Fibroblast of gingiva (primary cell): ENCODE measurements at places on chromosomes 1 and 21.

GRCh38 chr1:22025368-22026155 lies 24.1 kb downstream of the CELA3A start:
- DNase-seq, result peak; percentile 82

DNA sequence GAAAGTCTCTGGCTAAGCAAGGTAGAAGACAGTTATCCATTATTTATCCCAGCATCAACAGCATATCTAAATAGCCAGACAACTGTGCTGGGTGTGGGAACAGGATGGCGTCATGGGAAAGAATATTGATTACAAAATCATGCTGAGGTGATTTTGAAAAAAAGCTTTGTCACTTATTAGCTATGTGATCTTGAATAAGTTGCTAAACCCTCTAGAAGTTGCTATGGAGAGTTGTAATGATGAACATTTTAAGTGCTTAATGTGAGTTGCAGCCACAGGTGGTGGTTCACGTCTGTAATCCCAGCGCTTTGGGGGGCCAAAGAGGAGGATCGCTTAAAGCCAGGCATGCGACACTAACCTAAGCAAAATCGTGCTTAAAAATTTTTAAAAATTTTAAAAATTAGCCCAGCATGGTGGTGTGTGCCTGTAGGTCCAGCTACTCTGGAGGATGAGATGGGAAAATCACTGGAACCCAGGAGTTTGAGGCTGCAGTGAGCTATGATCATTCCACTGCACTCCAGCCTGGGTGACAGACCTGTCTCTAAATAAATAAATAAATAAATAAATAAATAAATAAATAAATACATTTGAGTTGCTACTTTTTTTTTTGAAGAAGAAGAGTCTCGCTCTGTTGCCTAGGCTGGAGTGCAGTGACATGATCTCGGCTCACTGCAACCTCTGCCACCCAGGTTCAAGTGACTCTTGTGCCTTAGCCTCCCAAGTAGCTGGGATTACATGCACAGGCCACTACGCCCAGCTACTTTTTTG lies 33.6 kb downstream of the WNT2B start:
- DNase-seq, result no peak

- DNase-seq, result no peak
Observed at GRCh38 chr1:1920608-1921458, 1.8 kb upstream of the TMEM52 start.

DNA sequence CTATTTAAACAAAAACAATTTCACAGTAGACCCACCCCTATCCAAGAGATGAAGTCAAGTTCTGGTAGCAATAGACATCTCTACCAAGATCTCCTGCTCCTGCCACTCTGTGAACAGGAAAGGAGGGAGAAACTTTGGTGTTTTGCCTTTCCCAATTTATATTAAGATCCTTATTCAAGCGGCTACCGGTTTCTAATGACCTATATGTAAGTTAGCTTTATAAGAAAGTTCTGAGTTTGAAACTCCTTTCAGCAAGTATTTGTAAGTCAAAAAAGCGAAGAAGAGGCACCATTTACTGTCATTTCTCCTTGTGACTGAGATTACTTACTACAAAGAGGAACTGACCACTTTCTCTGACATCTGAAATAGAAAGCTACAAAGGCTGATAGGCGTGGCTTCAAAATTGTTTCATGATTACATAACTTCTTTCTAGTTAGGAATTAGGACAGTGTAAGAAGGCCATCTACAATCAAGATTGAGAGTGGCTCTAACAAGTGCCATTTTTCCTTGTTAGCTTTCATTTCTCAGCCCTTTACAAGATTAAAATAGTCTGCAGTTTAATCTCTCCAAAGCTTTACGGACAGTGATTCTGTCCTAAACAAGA lies at the start of gene MNDA:
TSS of gene MNDA (plus strand) at position 448 of the 604 bp plus-strand sequence. CDS start 10,803 bp downstream, outside the sequence.
- DNase-seq, result no peak

GRCh38 chr1:224922404-224923164 lies 6.9 kb upstream of the DNAH14 start:
- no peak for DNase-seq

DNA sequence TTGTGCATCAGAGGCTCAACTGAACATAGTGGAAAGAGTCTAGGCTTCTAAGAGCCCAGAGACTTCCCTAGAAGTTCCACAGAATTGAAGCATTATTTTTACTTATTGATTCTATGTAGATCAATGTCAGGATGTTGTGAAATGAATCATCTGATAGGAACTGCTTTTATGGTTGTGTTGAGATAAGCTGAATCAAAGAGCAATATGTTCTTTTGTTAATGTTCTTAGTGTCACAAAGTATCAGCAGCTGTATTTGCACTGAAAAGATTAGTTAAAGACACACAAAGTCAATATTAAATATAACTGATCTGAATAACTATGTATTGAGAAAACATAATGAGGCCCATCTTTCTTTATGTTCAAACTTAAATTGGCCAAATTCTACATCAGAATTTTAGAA lies 430.7 kb upstream of the ZRANB2 start:
- DNase-seq, result no peak

- no peak for DNase-seq
Observed at GRCh38 chr1:42266253-42267135, 68.5 kb downstream of the FOXJ3 start.

DNA sequence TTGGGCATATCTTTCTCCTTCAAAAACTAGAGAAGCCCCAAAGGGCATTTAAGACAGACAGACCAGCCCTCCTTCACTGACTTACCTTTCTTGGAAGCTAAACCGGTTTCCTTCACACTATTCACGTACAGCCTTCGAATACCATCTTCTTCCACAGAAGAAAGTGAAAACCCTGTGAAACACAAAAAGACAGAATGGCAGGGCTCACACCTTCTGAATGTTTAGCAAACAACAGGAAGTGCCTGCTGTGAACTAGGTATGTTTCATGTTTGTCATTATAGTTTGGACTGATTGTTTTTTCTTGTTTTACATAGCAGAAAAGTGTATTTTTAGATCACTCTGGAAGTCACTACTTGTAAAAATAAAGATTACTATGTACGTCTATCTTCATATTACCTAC lies 148.6 kb upstream of the KRTAP19-8 start:
- no peak for DNase-seq

DNA sequence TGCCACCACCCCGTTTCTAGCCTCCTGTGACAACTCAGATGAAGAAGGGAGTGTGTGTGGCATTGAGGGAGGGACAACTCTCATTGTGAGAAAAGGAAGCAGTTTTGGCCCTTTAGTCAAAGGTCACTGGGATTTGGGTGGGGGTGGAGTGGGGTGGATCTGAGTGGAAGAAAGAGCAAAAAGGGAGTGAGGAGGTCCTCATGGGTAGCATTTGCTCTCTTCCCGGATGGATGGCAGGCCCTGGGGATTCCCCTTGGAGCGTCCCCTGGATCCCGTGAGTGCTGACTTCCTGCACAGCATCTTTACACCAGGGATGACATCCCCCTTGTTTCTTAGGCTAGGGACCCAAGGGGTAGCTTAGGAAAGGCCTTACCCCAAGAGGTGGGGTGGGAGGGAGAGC lies 460 bp downstream of the SERPINC1 start:
- DNase-seq, result no peak

- DNase-seq, result peak; percentile 85
Observed at GRCh38 chr1:218665221-218665620, 320.1 kb downstream of the TGFB2 start.

GRCh38 chr1:87179851-87180519 lies 148.7 kb upstream of the LMO4 start:
- no peak for DNase-seq

- DNase-seq, result no peak
Observed at GRCh38 chr1:185694081-185694480, 40.1 kb upstream of the HMCN1 start.

- DNase-seq, result no peak
Observed at GRCh38 chr1:94285031-94285654, 47.8 kb upstream of the ARHGAP29 start.

GRCh38 chr1:1219341-1219740 lies 5.4 kb upstream of the TNFRSF4 start:
- DNase-seq, result no peak

GRCh38 chr1:81232420-81232819 lies 568.3 kb upstream of the ADGRL2 start:
- peak; percentile 68 for DNase-seq

DNA sequence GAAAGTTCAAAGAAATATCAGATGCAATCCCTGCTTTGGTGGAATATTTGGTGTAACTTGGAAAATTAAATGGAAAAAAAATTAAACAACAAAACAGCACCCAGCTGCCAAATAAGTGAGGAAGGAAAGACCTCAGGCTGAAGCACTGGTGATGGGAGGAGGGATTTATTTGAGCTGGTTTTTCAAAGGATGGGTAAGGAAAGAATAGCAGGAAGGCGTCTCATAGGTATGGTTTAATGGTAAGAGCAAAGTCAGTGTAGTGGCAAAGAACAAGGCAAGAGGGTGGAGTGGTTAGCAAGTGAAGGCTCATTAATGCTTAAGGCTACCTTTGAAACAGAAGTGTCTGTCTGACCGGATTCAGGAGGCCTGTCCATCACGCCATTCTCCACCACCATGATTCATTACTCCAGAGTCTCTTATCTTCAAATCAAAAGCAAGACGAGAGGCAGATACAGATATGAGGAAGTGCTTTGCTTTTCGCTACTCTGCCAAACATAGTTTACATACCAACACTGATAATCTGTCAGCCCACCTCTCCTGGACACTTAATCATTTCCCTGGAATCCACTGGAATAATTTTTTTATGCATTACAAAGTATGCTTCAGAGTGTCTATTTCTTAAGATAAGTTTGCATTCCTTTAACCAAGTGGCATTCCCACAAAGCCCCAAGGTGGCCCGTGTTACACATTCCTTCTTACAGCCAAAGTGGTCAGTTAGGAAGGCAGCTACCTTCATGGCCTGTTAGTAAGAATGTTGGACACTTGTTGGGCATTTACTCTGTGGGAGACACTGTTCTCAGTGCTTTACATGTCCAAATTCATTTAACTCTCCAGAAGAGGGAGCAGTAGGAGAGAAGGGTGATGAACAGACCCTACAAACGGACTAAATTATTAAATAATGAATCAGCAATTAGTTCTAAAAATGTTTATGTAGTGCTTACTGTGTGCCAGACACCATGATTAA lies 146.6 kb downstream of the ROR1 start:
- peak; percentile 66 for DNase-seq

- DNase-seq, result no peak
Observed at GRCh38 chr1:52862666-52863458, 20.3 kb downstream of the ZYG11A start.

- no peak for DNase-seq
Observed at GRCh38 chr21:41765973-41766882, 624 bp downstream of the RIPK4 start.

GRCh38 chr1:229298887-229299503 lies 28.1 kb downstream of the RAB4A start:
- DNase-seq, result no peak
